Stimulated activated memory B cell treated with anti-CD40 and anti-IgM and Interleukin-4, amounts not matched to agents 10 μg/mL and 1 μg/mL and 100 μg/mL, for 72 hours (primary cell): ENCODE measurements at places on chromosomes 6 and 20.

DNA sequence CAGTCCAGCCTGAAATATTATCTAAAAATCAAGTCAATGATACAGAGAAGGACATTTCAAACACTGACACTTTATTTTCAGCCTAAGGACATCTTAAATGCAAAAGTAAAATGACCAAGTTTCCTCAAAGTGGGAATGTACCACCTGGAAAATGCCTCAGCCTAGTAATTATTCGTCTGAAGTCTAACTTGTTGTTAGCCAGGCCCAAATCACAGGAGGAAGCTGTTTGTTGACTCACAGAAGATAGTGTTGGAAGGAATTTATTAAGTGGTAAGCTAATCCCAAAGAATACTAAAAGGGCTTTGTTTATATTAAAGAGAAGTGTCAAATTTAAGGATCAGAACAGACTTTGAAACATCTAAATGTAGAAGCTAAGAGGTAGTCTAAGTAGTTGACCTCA, 2.5 kb downstream of the PDE7B start:
- no peak for ATAC-seq

- ATAC-seq = no peak
These were observed 119.2 kb upstream of the CCN2 start for GRCh38 chr6:132070356-132070755.

DNA sequence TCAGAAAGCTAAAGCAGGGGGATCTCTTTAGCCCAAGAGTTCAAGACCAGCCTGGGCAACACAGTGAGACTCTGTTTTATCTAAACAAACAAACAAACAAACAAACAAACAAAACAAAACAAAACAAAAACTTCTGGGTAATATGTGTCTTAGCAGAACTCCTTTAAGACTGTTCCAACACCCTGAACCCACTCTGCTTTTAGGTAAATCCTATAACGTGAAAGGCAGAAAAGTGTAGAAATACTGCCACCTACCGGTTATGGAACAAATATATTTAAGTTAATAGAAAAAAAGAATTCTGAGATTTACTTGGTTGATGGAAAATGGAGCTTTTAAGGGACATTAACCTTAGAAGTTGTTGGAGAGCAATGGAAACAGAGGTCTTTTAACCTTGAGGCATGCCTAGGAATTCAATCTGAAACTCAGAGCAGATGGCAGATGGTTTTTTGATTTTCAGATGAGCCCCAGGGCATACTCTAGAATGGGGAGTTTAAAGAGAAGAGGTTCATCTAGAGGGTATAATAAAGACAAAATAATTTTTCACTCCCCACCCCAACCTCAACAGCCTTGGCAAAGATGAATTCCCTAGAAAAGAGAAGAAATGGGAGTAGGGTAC, 38.5 kb downstream of the SOD2 start:
- ATAC-seq = no peak

DNA sequence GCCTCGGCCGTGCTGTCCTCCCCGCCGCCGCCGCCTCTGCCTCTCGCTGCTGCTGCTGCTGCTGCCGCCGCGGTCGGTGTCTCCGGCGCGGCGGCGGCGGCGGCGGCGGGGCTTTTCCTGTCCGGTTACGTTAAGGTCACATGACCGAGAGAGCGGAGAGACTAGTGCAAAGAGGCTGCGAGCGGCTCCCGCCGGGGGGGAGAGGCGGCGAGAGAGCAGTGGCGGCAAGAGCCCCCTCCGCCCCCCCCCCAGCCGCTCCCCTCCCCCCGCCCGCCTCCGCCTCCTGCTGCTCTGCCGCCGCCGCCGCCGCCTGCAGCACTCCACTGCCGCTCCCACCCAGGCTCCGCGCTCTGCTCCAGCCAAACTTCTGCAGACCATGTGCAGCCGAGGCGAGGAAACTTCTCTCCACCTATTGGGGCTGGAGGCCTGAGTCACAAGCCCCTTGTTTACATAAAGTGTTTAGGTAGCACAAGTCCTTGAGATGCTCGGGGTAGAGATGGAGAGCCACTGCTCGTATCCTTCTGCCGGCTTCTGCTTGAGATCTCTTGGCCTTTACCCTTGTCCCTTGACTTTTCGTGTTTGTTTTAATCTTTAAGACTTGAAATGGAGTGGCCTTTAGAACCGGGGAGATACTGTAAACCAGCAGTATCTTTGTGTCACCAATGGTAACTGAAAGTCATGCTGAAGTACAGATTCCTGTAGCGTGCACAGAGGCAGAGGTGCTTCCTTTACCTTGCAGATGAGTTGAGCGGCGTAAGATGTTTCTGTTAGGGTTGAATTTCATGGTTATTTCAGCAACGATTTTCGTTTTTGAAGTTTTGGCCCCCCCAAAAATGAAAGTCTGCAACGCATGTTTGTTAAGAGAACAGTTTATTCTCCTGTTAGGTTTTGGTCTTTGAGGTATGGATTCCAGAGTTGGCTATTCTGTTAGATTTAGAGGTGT, at the start of gene ZBTB2:
Gene ZBTB2, minus strand, starts transcription at position 89 of the 943 bp plus-strand sequence. CDS start 17,922 bp downstream, outside the sequence.
- peak; percentile 0 for ATAC-seq

GRCh38 chr6:15439410-15440025, 193.6 kb downstream of the JARID2 start:
- no peak for ATAC-seq

DNA sequence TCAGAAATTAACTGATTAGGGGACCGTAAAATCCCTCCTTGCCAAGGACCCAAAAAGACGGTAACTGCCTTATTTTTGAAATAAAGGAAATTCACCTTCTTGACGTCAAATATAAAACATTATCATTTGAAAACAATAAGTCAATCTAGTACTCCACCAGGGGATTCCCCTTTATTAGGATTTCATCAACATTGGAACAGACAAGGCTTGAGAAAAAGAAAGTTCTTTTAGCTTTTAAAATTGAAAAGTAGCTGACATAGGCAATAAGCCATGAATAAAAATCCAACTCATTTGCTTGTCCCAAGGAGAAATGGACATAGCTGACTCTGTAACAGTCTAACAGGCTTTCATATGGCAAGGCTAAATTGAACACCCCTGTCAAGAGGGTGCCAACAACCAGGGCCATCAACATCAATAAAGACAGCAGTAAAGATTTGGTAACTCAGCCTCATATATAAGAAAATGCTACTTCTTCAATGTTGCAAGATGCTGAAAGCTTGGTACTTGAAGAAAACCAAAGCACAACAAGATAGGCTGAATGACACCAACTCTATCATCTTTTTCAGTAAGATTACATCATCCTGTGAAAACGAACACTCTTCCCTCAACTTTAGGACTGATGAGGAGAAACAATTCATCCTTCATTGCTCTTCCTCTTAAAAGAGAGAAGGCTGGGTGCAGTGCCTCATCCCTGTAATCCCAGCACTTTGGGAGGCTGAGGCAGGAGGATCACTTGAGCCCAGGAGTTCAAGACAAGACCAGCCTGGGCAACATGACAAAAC, 121.0 kb upstream of the PRDM1 start:
- no peak for ATAC-seq

- no peak for ATAC-seq
These were observed 119.5 kb upstream of the FOXA2 start for GRCh38 chr20:22703843-22704242.

DNA sequence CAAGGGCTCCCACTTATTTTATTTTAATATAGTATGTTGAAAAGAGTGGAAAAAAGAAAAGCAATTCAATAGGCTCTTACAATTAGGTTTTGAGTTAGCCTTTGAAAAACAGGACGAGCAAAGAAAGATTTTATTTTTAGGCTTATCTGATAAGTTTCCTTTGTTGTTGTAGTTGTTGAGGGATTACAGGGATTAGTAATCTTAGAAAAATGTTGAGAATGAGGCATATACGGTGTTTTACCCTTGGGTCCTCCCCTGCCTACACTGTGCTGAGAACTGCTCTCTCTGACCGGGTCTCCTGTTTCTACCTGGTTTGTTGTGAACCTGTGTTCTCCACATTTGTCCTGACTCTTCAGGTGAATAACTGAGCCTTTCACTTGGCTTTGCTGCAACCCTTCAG, 16.7 kb downstream of the TRAPPC3L start:
- ATAC-seq = no peak

GRCh38 chr6:113755449-113756289, 101.5 kb upstream of the MARCKS start:
- ATAC-seq = peak; percentile 92

- no peak for ATAC-seq
These were observed 22.9 kb upstream of the ESR1 start for GRCh38 chr6:151784441-151785214.

- no peak for ATAC-seq
These were observed 11.6 kb upstream of the TAAR9 start for GRCh38 chr6:132526461-132526860.

DNA sequence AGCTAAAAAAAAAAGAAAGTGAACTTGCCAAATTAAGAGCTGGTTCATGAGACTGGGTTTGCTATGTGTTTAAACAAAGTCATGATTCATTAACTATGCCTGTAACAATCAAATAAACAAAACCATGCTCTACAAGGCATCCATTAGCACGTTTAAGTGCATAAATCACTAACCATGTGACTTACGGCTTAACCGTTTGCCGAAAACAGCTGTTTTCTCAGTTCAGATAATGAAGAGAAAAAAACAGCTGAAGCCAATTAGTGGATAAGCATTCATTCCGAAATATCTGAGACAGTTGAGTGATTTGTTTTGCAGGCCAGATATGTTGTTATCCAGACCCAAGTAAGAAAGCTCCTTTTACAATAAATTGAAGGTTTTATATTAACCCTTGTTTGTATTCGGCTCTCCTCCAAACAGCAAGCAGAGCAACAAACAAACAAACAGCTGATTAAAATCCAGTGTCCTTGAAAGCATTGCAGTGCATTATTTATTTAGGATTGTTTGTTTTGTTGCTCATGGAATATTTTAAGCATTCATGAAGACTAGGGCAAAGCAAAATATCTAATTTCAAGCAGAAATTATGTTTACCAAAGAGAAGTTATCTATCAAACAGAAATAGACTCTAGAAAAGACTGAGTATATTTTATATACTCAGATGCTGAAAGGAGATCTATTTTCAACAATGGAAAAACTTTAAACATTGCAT, 343.5 kb downstream of the RFPL4B start:
- no peak for ATAC-seq

DNA sequence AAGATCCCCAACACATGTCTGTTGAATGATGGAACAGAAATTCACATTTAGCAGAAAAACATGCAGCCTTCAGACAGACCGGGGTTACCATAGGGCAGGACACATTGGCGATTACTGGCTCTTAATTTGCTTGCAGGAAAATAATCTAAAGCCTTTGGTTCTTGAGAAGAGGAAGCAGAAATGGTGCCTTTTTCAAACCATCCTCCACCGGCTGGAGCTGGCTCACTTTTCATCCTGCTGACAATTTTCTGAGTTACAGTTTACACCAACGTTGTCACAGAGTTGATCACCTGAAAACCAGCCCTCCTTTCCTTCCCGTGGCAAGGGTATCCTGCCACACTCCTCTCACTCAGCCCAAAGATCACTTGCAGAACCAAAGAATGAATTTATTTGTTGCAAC, 32.6 kb downstream of the SF3B5 start:
- no peak for ATAC-seq

GRCh38 chr6:44776344-44776743, 388.8 kb downstream of the CDC5L start:
- ATAC-seq = no peak

- ATAC-seq = no peak
These were observed 1.5 kb downstream of the VARS2 start for GRCh38 chr6:30915591-30915946.

GRCh38 chr6:132698608-132699007, 15.2 kb downstream of the VNN1 start:
- peak; percentile 56 for ATAC-seq

DNA sequence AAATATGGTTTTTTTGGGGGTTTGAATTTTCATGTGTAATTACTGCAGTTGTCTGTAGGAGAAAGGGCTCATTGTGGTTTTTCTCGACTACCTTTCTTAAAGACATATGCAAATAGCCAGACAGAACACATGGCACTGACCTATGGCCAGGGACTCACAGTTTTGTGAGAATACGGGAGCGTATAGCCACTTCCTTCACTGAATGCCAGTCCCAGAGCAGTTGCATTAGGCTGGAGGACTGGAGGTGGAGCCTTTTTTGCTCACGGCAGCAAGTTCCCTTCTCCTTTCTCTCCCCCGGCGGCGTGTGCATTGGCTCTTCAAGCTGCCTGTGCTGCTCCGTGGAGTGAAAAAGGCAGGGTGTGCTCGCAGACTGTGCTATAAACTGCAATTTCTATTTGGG, 114.9 kb downstream of the AKAP7 start:
- peak; percentile 86 for ATAC-seq

GRCh38 chr20:9401371-9401770, 113.0 kb upstream of the LAMP5 start:
- no peak for ATAC-seq

DNA sequence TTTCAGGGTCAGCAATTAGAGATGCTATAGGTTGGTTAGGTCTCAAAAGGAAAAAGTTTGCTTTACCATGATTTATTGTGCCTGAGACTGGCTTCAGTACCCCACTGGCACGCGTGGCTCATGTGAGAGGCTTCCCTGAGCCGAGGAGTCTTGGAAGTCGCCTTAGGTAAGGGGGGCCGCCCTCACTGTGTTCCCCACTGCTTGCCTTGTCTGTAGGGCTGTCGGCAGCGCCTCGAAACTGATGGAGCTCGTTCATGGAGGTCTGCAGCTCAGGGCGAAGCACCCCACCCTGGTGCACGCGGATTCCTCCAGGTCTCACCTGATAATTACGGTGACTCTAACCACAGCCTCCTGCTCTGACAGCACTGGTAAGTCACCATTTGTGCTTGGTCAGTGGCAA, 39.2 kb downstream of the FRMD1 start:
- ATAC-seq = no peak

GRCh38 chr20:59782986-59783640, 150.3 kb downstream of the SYCP2 start:
- ATAC-seq = no peak

- ATAC-seq = no peak
These were observed 272.9 kb downstream of the PRL start for GRCh38 chr6:22023937-22024336.

DNA sequence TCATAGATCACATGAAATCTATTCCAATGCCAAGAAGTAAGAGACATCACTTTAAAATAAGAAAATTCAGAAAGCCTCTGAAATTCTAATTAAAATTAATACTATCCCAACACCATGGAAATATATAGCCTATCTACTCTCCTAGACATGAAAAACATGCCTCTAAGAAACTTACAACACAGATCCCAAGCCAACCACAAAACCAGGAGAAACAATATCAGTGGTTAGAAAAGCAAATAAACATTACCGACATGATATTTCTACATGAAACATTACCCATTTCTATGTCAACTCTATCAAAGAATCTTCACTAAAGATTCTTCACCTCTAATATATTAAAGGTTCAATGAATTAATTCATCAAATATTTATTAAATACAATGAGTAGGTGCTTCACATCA, 4.8 kb downstream of the EPB41L2 start:
- no peak for ATAC-seq

GRCh38 chr20:57397693-57398108, 6.5 kb downstream of the RBM38 start:
- ATAC-seq = peak; percentile 22
